Activated CD8-positive, alpha-beta memory T cell treated with anti-CD3 and anti-CD28 coated beads, Interleukin-2, amount 10 ng/mL, durations not matched to agents 7 days and 5 days (primary cell): ENCODE measurements at places on chromosomes 16 and 17. TPM values are rescaled to one million over a fixed set of nuclear protein-coding genes. Genes with fewer than 3 reads are reported as not detected.

Gene SKAP1
- total RNA-seq, result 75.5 TPM

Gene OTOP3
- not detected for total RNA-seq

GRCh38 chr17:81428948-81429774 lies 33.9 kb downstream of the BAHCC1 start:
- no peak overlapping the region for H3K27ac ChIP-seq
- H3K4me3 ChIP-seq, result no peak overlapping the region
- DNase-seq, result no peak
- peaks cover 4% of the 10 kb centered on the region for H3K4me1 ChIP-seq
- H3K36me3 ChIP-seq, result no peaks in the 10 kb centered on the region
- H3K27me3 ChIP-seq, result peaks cover 22% of the 10 kb centered on the region

- no peak for DNase-seq
- no peak overlapping the region for H3K27ac ChIP-seq
- peaks cover 53% of the 10 kb centered on the region for H3K27me3 ChIP-seq
Measured at GRCh38 chr16:67529582-67530012, 968 bp downstream of the RIPOR1 start.

DNA sequence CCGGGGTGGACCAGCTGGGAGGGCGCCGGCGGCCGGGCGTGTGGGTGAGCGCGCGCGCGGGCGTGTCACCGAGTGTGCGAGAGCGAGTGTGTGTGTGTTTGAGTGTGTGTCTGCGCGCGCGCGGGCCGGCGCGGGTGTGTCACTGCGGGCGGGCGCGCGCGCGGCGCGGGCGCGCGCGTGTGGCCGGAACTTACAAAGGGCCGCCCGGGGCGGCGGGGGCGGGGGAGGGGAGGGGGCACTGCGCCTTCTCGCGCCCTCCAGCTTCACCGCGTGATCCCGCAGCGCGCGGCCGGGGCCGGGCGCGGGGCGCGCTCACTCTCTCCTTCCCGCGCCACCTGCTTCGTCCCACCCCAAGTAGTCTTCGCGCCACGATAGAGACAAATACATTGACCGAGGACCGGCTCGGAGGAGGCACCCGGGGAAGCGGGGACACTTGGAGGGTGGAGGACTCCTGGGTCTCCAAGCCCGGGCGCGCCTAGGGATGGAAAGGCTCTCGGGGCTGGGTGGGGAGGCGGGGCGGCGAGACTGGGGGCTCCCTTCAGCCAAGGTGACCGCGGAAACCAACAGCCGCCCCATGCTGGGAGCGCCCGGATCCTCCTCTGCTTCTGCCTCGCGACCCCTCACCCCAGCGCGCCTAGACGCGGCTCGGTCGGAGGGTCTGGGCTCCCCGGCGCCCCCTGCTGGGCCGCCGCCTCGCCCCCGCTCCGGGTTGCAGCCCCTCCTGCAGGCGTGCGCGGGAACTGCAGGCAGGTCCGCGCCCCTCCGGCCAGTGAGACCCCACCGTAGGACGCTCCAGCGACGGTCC lies at the start of gene SRCIN1:
Gene SRCIN1, minus strand, starts transcription at position 112 of the 805 bp plus-strand sequence. CDS start 247 bp downstream, outside the sequence.
- H3K27me3 ChIP-seq, result peaks cover 76% of the 10 kb centered on the region
